ENCODE measurements at places on chromosomes 13 and 19. TPM values are rescaled to one million over a fixed set of nuclear protein-coding genes. Genes with fewer than 3 reads are reported as not detected.

GRCh38 chr13:78680115-78680561 is 21.2 kb upstream of the OBI1 start:
- no peak for DNase-seq

GRCh38 chr13:28741084-28741491 is 22.3 kb upstream of the SLC46A3 start:
- DNase-seq, result no peak

The DEDD2 gene
- total RNA-seq, result 35.0 TPM

The PLIN5 gene
- 13.6 TPM for total RNA-seq

DNA sequence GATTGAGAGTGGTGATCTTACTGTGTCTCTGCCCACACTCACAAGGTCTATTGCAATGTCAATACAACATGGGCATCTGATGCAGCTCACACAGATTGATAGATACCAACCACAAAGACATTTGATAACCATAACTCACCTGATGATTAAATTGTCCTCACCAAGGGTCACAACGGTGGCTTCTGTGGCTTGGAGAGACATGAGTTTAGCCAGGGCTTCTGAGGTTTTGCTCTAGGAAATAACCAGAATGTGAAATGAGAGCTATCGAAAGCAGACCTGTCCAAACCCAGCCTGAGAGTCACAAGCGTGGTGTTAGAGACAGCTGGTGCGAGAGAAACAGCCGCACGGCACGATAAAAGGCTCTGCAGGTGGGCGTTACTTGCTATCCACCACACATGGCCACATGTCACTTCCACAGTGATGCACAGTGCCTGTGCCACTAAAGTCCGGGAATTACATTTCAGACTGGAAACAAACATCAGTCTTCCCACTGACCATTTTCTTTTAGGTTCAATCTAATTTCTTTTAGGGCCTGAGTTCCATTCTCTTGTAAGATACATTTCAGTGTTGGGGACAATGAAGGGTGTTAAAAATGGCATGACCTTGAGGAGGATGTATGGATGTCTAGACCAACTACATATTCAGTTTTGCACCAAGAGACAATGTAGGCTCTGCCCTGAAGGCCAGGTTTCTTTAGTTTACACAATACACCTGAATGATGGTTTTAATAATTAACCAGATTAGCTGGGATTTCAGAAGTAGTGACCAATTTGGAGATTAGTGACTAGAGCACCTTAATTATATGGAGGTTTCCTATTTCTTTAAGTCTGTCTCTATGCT is 53.7 kb downstream of the ATP7B start:
- DNase-seq, result no peak

DNA sequence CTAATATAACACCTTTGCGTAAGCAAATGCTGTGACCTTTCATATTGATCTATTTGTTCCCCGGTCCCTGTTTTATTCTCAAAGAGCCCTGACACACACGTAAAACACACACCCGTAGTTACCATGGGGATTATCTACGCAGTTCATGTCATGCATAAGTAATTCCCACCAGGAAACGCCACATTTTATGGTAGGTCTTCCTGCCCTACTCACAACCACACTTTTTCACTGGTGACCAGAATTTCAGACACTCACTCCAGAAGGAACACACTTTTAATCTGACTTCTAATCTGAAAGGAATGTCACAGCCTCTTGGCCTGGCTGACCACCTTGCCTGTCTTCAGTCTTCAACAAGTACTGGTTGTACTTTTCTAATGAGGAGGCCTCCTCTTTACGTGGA is 46.8 kb downstream of the SLC7A1 start:
- DNase-seq, result peak; percentile 75

- DNase-seq, result no peak
These were observed 12.5 kb upstream of the MZF1 start for GRCh38 chr19:58585442-58586132.

- no peak for DNase-seq
These were observed 110.9 kb downstream of the KL start for GRCh38 chr13:33127009-33127551.

The ZNF540 gene
- 3.1 TPM for total RNA-seq

The GPR4 gene
- 2.2 TPM for total RNA-seq

GRCh38 chr19:45968626-45969025 is 5.0 kb downstream of the NOVA2 start:
- DNase-seq, result no peak

- no peak for DNase-seq
These were observed 384.5 kb upstream of the GPC6 start for GRCh38 chr13:92842145-92842544.

DNA sequence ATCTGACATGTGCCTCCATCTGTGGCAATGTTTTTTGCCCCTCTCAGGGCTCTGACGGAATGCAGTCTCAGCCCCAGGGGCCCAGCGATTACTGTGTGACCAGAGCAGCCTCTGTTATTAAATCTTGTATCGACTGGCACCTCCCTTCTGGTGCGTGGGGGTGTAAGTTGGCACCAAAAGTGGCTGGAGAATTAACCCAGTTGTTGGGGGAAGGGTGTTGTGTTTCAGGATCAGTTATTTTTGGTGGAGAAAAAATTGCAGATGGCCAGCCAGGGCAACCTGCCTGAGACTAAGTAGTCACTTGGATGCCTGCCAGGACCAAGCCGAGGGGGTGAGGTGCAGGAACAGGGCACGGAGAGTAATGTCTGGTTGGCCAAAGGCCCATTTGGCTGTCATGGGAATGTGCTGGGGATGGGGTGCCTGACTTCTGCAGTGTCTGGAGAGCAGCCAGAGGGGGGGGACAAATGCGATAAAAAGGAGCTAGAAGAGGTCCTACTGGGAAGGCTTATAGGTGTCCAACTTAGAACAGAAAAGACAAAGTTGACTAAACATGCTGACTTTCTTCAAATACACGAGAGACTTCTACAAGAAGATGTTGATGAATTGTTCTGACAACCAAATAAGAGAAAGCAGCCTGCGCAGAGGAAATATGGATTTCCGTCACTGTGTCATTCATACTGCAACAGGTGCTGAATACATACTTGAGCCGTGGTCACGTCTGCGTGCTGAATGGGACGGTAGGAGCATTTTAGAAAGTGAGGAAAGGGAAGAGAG is 69.8 kb downstream of the SIAH3 start:
- peak; percentile 23 for DNase-seq

- DNase-seq, result no peak
These were observed 148.0 kb downstream of the PRR20E start for GRCh38 chr13:57314897-57315520.

GRCh38 chr13:113853518-113854237 is 10.2 kb downstream of the GAS6 start:
- DNase-seq, result no peak

The CASP14 gene
- not detected for total RNA-seq

GRCh38 chr19:40380199-40381037 is 9.6 kb downstream of the HIPK4 start:
- no peak for DNase-seq

- DNase-seq, result no peak
These were observed 14.7 kb upstream of the DHDH start for GRCh38 chr19:48918801-48919247.

The CPAMD8 gene
- total RNA-seq, result 2.9 TPM

The KLK15 gene
- not detected for total RNA-seq

GRCh38 chr19:35291916-35292315 is at the start of gene MAG:
Gene MAG (plus strand): TSS chr19:35292161. CDS start chr19:35295409, 3,248 bp downstream.
- no peak for DNase-seq

GRCh38 chr13:98942485-98942884 is 35.4 kb downstream of the DOCK9 start:
- no peak for DNase-seq

DNA sequence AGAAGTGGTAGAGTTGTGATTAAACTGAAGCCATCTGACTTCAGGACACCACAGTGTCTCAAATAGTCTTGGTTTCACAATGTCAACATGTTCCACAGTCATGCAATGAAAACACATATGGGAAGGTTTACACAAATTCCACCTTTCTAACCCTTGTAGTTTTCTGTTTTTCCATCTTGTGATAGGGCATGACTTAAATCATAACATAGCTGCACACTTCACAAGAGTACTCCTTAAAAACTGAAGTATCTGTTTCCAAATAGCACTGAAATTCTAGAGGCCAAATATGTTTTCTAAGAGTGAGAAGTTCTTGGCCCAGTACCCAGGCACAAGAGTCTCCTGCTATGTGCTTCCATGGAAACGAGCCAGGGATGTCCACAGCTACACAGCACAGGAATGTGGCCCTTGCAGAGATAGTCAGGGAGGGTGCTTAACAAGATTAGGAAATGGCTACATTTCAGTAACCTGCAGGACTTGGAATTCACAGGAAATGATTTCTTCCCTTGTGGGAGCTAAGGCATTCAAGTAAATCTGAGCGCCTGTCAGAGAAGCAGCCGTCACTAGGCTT is 269.1 kb downstream of the NDFIP2 start:
- peak; percentile 57 for DNase-seq

The PHF11 gene
- 36.7 TPM for total RNA-seq

- no peak for DNase-seq
These were observed 13.7 kb downstream of the PLD3 start for GRCh38 chr19:40362160-40362559.

DNA sequence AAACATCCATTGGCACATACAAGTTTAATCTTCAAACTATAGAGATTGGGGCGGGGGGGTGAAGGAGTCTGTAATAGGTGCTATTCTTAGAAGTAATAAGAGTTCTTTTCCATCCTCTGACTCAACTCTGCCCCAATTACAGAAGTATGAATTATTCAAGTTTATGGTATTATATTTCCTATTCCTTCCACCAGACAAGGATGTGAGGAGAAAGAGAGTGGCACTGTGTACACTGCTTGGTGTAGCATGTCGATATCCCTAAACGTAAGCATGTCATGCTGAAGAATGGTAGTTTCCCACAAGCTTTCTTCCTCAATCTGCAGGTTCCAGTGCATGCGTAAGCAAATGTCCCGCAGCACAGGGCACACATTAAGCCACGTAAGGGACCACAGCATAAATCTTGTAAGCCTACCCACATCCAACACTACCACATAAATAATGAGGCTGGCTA is 14.1 kb downstream of the BRD4 start:
- DNase-seq, result no peak

DNA sequence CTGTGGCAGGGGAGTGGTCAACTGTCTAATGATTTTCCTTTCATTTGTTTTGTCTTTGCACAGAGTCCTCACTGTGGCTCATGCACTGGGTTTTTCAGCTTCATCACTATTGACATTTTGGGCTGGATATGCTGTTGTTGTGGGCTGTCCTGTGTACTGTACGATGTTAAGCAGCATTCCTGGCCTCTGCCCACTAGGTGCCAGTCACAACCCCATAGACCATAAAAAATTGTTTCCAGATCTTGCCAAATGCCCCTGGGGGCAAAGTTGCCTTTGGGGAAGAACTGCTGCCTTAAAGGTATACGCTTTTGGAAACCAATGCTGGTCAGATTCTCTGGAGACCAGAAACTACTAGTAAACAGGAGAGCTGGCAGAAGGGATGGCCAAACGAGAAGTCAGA is 310.4 kb downstream of the SPRY2 start:
- peak; percentile 16 for DNase-seq

GRCh38 chr19:33737681-33738371 is 58.8 kb upstream of the KCTD15 start:
- DNase-seq, result no peak

The URAD gene
- total RNA-seq, result not detected

- DNase-seq, result no peak
These were observed 666 bp upstream of the ZNF320 start for GRCh38 chr19:52898101-52898500.

GRCh38 chr13:96636001-96636709 is 358.1 kb downstream of the OXGR1 start:
- DNase-seq, result no peak

DNA sequence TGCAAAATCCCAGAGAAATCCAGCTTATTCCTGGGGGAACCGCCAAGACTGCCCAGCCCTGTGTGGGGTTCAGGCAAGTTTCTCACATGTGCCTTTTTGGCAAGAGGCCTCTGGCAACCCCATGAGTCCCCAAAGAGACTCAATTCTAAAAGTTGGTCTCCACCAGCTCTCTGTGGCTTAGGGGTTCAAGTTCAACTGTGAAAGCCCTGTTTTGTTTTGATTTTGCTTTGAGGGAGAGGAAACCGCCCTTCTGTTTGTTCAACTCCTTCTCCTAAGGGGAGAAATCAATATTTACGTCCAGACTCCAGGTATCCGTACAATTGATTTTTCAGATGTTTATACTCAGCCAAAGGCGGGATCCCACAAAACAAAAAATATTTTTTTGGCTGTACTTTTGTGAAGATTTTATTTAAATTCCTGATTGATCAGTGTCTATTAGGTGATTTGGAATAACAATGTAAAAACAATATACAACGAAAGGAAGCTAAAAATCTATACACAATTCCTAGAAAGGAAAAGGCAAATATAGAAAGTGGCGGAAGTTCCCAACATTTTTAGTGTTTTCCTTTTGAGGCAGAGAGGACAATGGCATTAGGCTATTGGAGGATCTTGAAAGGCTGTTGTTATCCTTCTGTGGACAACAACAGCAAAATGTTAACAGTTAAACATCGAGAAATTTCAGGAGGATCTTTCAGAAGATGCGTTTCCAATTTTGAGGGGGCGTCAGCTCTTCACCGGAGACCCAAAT is 583 bp upstream of the LDLR start:
- peak; percentile 55 for DNase-seq

DNA sequence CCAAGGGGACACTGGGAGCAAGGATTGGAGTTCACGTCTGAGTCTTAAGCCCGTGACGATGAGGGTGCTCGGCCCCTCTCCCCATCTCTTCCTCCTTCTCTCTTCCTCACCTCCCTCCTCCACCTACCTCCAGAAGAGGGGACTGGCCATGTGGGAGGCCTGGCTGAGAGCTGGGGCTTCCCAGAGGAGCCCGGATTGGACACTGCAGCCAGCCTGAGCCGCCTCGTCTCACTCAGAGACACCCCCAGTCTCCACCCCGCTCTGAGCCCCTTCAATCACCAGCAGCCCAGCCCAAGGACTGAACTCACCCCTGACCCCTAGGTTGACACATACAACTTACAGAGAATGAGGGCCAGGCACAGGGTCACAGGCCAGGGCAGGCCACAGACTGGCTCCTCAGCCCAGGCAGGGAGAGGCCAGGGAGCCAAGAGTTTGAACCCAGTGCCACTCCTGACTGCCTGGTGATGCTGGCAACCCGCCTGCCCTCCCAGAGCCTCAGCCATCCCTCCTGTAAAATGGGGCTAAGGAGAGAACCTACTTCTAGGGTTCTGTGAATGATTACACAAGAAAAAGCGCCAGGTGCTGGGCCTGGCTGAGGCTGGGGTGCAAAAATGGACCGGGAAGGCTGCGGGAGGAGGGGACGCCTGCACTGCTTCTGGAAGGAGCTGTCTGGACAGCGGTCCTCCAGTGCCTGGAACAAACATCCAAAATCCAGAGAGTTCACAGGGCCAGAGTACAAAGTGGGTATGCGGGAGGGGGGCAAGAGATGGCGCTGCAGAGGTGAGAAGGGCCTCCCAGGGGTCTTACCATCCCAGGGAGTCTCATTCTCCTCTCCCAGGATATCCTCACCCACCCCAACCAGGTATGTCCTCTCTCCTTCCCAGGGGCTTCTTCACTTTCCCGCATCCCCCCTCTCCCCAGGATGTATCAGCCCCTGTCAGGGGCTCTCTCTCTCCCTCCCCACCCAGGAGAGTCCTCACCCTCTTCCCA is 1.1 kb downstream of the CD79A start:
- DNase-seq, result no peak

- no peak for DNase-seq
These were observed 20.0 kb upstream of the WTIP start for GRCh38 chr19:34461375-34462100.

GRCh38 chr13:112130418-112130817 is 63.5 kb downstream of the SOX1 start:
- no peak for DNase-seq

Data from mucosa of gallbladder (tissue), 1 donor.